CD4-positive, alpha-beta T cell treated with Interleukin-12 subunit alpha and Interleukin-12 subunit beta, for 1 hour (primary cell): ENCODE measurements at places on chromosomes 1 and 21.
A peak's percentile ranks its signal among the peaks of the same experiment; 100 is the strongest.

GRCh38 chr21:43634618-43635017 is 24.7 kb downstream of the HSF2BP start:
- no peak for DNase-seq

DNA sequence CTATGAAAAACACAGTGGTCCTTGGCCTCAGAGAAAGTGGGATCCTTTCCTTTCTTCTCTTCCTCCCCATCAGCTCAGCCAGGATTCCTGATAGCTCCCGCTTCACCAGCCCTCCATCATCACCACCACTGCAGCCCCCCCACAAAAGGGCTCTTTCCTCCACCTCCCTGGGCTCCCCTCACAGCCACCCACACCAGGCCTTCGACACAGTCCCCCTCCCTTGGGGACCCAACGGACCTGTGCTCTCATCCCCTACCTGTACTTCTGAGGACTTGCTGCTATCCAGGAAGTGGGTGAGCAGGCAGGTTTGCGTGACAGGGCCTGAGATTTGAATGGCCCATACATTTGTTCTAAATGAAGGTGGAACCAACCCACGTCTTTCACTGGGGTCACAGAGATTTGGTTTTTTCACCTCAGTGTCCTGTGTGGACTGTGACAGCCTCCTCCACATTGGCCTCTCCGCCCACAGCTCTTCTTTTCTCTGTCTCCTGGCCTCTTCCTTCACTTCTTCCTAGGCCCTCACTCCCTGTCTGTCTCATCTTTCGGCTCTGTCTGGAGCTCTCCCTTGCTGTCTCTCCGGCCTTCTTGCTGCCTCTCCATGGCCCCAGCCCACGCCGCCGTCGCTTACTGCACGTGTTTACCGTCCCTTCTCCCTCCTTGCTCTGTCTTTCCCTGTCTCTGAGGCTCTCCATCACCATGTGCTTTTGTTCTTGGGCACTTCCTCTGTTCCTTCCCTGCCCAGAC is 238.6 kb downstream of the FOXD2 start:
- DNase-seq: no peak

GRCh38 chr1:71582673-71583072 is 501.8 kb upstream of the ZRANB2 start:
- no peak for DNase-seq

DNA sequence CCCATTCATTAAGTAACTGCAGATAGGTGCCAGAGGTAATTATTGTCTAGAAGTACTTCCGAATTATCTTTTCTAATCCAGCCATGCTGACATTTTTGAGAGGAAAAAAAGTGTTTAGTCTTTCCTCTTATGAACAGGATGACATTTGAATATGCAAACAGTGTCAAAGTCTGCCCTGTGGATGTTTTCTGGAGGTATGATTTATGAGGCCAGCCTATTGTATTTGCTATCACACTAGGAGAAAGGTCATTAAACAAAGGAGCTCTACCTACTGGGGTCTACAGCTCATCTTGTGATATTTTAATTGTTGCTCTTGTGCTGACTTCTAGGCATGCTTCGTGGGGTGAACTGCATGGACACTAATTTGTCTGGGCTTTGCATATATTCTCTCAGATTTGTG is 559.7 kb upstream of the CAMK1G start:
- DNase-seq: no peak

- no peak for DNase-seq
These were observed 30.2 kb downstream of the EYA3 start for GRCh38 chr1:28058168-28058567.

GRCh38 chr1:106755682-106756406 is 300.6 kb upstream of the PRMT6 start:
- DNase-seq: no peak

GRCh38 chr1:241810769-241811405 is 37.1 kb upstream of the EXO1 start:
- DNase-seq: no peak

GRCh38 chr1:116374353-116375147 is 1.5 kb downstream of the ATP1A1 start:
- DNase-seq: peak; percentile 48

DNA sequence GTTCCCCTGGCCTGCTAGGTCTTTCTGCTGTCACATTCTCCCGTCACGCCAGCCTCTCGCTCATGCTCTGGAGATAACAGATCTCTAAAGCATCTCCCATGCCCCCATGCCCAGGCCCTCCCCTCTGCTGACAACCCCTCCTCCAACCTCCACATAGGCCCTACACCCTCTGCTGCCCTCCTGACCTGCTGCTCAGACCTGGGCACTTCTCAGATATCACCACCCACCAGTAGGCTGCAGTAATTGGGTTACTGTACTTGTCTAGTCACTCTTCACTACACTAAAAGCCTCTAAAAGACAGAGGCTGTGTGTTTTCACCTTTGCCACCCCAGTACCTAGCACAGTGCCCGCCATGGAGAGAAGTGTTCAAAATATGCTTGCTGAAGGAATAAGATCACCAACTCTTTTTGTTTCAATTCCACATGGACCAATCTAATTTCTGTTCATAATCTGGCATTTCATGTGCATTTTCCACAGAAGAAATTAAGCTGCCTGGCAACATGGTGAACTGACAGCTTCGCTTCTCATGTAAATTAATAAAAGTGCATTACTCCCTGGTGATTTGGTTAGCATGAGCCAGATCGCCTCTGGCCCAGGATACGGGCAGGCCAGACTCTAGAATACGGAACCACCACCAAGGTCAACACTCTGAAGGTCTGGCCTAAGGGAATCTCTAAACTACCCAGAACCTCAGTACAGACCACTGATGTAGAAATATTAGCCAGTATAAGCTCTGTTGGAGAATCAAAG is 20.7 kb downstream of the LBR start:
- DNase-seq: no peak

- DNase-seq: peak; percentile 20
These were observed at the start of gene LPAR3 for GRCh38 chr1:84892705-84893618. TSS of gene LPAR3 (minus strand) at chr1:84893206. CDS start at chr1:84866120, 27,086 bp downstream.
